ENCODE measurements at places on chromosomes 1 and 21. TPM values are rescaled to one million over a fixed set of nuclear protein-coding genes. Genes with fewer than 3 reads are reported as not detected.

The RHCE gene
- 0.54 TPM for total RNA-seq

The OPTC gene
- total RNA-seq = not detected

The TEX35 gene
- not detected for total RNA-seq

The ELAVL4 gene
- not detected for total RNA-seq

The AGMAT gene
- total RNA-seq = 0.28 TPM

The GNG12 gene
- 132 TPM for total RNA-seq

- DNase-seq = no peak
These were observed 38.3 kb upstream of the MAP10 start for GRCh38 chr1:232766904-232767303.

GRCh38 chr1:20589331-20590278, 708 bp downstream of the CDA start:
- peak; percentile 89 for DNase-seq

DNA sequence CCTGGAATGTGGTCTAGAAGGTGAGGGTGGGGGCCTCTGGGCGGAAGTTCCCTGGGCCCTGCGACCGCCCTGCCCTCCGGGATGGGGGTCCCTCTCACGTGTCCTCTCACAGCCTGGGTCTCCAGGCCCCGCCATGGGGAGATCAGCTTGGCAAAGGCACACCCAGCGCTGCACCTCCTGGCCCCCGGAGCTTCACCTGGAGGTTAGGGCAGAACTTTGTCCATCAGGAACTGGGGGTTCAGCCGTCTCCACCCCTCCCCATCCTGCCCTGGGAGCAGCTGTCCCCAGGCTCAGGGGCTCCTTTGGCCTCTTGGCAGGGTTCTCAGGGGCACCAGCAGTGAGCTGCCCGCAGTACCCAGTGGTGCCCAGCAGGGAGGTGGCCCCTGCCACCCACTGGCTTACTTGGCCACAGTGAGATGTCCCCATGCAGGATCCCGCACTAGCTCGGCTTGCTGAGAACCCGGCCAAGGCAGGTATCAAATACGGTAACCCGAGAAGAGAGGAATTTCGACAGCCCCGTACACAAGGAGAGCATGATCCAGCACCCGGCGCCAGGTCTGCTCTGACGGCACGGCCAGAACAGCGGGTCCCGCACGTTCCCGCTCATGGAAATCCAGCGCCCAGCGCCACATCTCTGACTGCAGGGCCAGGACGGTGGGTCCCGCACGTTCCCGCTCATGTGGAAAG, 36.7 kb downstream of the RRP1 start:
- DNase-seq = no peak

GRCh38 chr1:156664046-156664766, 13.0 kb downstream of the NES start:
- peak; percentile 58 for DNase-seq

- no peak for DNase-seq
These were observed 415.5 kb downstream of the NUF2 start for GRCh38 chr1:163737261-163737660.

DNA sequence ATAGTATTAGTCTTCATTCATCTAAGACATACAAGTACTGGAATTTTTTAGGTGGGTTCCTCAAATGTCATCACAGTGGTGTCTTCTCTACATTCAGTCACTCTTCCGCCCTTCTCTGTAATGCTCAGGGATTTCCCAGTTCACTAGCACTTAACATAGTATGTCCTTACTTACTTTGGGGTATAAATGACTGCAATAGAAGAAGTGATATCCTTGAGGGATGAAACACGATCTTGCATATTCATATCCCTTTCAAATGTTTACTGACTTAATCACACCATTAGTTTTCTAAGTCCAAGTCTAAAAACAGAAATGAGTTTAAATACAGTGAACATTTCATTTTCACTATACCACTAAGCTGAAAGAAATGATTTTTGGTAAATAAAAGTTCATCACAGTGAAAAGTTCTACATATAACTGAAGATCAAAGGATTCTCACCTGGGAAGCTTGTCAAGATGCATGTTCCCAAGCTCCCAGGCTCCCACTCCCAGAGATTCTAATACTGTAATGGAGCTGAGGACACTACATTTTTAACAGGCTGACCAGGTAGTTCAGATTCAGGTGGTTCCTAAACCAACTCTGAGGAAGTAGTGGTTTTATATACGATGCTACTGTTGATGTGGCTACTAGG, 29.7 kb downstream of the MRPL39 start:
- DNase-seq = peak; percentile 25

- peak; percentile 75 for DNase-seq
These were observed 22.7 kb downstream of the PGM1 start for GRCh38 chr1:63615768-63616420.

DNA sequence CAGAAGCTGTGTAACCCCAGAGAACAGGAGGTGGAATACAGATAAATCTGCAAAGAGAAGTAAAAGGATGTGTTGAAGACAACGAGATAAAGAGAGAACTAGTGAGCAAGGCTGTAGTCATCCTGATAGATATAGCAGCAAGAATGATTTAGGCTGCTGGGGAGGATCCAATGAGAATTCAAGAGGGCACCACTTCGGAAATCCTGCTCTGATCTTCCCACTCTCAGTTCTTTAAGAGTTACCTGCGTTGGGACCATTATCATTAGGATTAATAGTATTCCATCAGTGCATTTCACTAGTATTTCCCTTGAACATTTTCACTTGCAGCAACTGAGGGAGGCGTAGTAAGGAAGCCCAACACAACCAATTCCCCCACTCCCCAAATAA, at the start of gene BRINP3:
Gene BRINP3 (minus strand): TSS at position 103 of the 387 bp plus-strand sequence.
- DNase-seq = peak; percentile 21

DNA sequence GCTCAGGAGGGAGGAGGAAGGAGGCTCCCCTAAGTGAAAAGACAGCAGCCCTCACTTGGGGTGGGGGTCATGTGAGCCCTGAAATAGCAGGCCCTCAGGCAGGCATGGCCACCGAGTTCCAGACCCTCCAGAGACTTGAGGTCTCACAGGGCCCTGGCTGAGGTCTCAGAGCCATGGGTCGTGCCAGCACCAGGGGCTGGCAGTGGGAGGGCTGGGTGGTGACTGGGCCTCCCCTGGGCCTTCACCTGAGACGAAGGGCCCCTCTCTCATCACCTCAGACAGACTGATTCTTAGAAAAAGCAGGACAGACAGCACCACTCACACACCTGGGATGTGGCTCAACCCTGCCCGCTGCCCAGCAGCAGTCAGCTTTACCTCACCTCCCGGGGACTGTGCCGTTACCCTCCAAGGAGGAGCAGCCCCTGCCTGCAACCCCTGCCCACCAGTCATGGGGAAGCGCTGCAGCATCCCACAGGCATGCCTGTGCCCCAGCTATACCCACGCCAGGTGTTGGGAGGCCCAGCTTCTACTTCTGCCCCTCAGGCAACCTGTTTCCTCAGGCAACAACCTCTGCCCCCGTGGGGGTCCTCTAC, 42.6 kb upstream of the LRP8 start:
- no peak for DNase-seq

- no peak for DNase-seq
These were observed 415.7 kb downstream of the USP25 start for GRCh38 chr21:16145479-16145878.

GRCh38 chr1:4660917-4661594, 6.6 kb downstream of the AJAP1 start:
- DNase-seq = no peak

GRCh38 chr1:245995474-245995873, 511.6 kb downstream of the SMYD3 start:
- DNase-seq = no peak

DNA sequence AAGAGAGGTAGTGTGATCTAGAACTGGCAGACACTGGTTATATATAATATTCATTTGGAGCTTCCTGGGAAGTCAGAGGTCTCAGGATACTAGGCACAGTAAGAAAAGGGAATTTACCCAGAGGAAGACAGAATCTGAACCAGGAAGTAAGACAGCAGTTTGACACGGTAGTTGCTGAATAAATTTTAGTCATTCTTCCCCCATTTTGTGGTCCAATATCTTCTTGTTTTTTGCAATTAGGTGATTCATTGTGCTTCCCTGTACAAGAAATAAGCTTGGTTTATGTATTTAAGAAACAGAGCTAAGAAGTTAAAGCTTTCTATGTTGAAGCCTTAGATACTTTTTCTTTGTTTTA, 1.3 kb downstream of the TMEM167B start:
- DNase-seq = peak; percentile 75

- no peak for DNase-seq
These were observed 55.5 kb downstream of the CASQ2 start for GRCh38 chr1:115712911-115713609.

- no peak for DNase-seq
These were observed 12.8 kb downstream of the S100PBP start for GRCh38 chr1:32830092-32830852.

All from IMR-90 (cell line).